ENCODE measurements at places on chromosomes 1 and 21.

GRCh38 chr1:1775327-1776226, 2.7 kb downstream of the NADK start:
- DNase-seq = no peak

GRCh38 chr1:98926597-98926996, 78.1 kb downstream of the PLPPR5 start:
- DNase-seq = no peak

- peak; percentile 35 for DNase-seq
Observed at GRCh38 chr1:70353601-70354331, 756 bp downstream of the ANKRD13C start.

GRCh38 chr1:23167353-23168078, 1.1 kb downstream of the LUZP1 start:
- DNase-seq = no peak

DNA sequence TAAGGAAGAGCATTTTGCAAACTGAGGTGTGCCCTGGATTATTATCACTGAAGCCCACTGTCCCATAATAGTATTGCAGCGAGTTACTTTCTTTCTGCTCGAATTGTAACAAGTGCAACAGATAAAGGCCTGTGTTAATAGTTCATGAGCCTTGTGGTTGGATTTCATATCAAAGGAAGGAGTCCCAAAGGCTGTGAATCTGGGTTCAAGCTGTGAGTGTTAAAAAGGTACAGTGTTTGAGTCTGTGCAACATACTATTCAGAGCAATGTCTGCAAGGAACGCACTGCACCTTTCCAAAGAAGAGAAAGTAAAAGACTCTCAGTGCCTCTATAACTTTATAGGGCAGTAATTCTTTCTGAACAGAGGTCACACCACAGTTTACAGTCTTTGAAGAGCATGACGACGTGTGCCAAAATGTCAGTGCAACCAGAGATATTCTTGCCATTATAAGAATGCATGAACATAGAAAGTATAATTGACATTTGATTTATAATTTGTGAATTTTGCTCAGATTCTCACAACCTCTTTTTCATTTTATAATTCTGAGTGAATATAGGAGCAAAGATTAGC, 79.1 kb downstream of the CDC7 start:
- no peak for DNase-seq

- no peak for DNase-seq
Observed at GRCh38 chr1:237509748-237510147, 381.0 kb downstream of the ZP4 start.

GRCh38 chr1:98888869-98889268, 115.8 kb downstream of the PLPPR5 start:
- no peak for DNase-seq

All from COLO829 (cell line).